Dorsolateral prefrontal cortex (tissue), 122 donors: ENCODE measurements at places on chromosomes 1 and 21.

GRCh38 chr1:154837672-154838171, 32.4 kb downstream of the KCNN3 start:
- DNase-seq = no peak

DNA sequence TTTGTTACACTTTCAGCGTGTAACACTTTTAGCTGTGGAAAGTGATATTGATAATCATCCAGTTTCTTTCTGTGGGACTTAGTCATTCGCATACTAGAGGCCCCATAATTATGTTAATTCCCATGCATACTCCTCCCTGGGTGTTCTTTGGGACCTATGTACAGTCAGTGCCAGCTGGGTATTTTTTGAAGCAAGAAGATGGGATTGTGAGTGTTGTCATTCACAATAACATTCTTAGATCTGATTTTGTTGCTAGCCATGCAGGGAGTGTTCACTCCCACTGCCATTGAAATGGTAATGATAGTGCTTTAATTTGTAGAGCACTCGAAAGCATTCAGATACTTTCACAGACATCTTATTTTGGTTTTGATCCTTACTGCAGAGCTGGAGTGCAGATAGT, 11.6 kb downstream of the SARS1 start:
- no peak for DNase-seq

- no peak for DNase-seq
Measured at GRCh38 chr1:18946550-18947381, 9.7 kb downstream of the IFFO2 start.

- DNase-seq = no peak
Measured at GRCh38 chr1:150575518-150576366, 3.7 kb downstream of the MCL1 start.

GRCh38 chr1:234858722-234859121, 248.7 kb upstream of the IRF2BP2 start:
- DNase-seq = no peak

GRCh38 chr1:206873603-206874188, 8.3 kb downstream of the IL20 start:
- no peak for DNase-seq

DNA sequence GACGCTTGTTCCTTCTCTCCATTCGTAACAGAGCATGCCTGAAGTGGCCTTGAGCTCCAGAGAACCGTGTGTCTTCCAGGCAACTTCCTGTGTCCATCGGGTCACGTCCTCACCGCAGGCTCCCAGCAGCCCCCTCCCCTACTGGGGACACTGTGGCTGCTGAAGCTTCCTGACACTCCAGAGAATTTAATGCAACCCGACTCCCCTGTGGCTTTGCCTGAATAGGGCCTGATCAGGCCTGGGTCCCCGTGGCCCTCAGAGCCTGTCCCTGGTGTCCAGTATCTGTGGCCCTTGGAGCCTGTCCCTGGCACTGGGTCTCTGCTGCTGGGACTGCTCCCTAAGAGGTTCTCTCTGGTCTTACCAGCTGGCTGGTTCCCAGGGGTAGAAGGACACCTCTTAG, 219.7 kb upstream of the VAMP3 start:
- no peak for DNase-seq

DNA sequence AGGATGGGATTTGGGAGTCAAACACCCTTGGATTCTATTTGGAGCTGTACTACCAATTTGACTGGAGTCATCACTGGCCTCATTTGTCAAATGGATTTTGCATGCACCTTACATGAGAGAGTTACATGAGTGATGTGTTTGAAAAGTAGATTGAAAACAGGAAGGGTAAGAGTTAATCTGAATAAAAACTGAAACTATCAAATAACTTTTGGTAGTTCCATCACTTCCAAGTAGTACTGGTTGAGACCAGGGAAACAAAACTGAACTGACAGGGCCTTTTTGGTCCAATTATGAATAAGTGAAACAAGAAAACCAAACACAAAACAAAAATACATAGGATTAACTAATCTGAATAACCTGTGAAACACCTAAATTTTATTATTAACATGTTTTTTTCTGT, 30.2 kb downstream of the NUCKS1 start:
- DNase-seq = no peak

GRCh38 chr1:118185084-118185832, at the start of gene SPAG17:
Gene SPAG17 (minus strand): TSS chr1:118185228. CDS start chr1:118185157, 71 bp downstream.
- no peak for DNase-seq

DNA sequence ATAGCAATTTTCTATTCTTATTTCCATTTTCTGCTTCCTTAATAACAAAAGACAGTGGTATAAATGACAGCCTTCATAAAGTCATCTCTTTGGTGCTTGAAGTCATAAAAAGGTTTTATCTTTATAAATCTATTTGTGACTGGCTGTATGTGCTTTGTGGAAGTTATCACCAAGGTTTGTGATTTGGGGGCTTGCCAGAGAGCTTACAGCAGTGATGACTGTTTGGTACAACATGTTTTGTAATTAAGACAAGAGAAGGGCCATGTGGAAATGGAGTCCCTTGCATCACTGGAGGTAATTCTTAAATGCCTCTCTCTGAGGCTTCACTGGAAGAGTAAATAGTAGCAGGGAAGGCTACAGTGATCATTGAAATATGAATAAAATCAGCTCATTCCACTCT, 2.7 kb downstream of the SLC35F3 start:
- DNase-seq = peak; percentile 9

DNA sequence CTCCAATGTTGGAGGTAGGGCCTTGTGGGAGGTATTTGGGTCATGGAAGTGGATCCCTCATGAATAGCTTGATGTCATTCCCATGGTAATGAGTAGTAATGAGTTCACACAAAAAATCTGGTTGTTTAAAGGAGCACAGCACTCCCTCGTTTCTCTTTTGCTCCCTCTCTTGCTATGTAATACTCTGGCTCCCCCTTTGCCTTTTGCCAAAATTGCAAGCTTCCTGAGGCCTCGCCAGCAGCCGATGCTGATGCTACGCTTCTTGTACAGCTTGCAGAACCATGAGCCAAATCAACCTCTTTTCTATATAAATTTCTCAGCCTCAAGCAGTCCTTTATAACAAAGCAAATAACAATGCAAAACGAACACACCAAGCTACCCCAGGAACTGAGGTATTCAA, 80.9 kb downstream of the LHX9 start:
- DNase-seq = no peak

GRCh38 chr1:8551613-8552489, 233.9 kb downstream of the SLC45A1 start:
- no peak for DNase-seq

DNA sequence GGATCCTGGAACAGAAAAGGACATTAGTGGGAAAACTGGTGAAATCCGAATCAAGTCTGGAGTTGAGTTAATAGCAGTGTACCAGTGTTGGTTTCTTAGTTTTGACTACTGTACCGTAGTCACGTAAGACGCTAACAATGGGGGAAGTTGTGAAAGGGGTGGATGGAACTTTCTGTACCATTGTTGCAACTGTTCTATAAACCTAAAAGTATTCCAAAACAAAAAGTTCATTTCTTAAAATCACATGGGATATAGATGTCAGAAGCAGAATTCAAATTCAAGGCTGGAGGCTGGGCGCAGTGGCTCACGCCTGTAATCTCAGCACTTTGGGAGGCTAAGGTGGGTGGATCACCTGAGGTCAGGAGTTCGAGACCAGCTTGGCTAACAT, 16.9 kb downstream of the ARHGEF19 start:
- DNase-seq = no peak

- no peak for DNase-seq
Measured at GRCh38 chr1:93528412-93528811, 80.5 kb downstream of the FNBP1L start.

DNA sequence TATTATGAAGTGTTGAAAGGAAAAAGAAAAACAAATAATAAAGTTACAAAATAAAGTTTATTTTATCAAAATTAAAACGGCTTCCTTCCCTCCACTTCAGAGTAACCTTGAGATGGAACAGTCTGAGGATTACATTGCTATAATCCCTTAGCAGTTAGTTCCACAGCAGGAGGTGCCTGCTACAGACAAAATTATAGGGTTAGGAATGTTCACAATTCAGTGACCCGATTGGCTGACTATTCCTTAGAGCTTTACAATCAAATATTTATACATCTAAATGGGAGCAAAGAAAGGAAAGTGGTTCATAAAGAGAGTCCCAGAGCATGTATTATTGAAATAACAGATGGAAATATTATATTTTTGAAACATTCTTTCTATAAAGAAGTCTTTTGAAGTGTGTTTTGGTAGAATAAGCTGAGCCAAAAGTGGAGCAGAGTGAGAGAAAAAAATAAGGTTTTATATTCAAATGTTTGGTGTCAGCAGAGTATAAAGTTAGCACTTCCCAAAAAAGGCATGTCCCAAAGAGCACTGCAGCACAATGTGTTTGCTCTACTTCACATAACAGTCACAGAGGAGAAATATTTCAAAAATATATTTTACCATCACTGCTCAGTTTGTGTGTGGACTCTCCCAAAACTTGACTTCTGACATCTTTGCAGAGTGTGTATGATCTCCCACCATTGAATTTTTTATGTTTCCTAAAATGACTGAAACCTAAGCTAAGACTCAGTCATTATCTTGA, 71.4 kb upstream of the GORAB start:
- no peak for DNase-seq

GRCh38 chr1:109928591-109929111, 18.0 kb downstream of the CSF1 start:
- no peak for DNase-seq

- DNase-seq = peak; percentile 94
Measured at GRCh38 chr1:156388174-156389137, 19.4 kb downstream of the RHBG start.

DNA sequence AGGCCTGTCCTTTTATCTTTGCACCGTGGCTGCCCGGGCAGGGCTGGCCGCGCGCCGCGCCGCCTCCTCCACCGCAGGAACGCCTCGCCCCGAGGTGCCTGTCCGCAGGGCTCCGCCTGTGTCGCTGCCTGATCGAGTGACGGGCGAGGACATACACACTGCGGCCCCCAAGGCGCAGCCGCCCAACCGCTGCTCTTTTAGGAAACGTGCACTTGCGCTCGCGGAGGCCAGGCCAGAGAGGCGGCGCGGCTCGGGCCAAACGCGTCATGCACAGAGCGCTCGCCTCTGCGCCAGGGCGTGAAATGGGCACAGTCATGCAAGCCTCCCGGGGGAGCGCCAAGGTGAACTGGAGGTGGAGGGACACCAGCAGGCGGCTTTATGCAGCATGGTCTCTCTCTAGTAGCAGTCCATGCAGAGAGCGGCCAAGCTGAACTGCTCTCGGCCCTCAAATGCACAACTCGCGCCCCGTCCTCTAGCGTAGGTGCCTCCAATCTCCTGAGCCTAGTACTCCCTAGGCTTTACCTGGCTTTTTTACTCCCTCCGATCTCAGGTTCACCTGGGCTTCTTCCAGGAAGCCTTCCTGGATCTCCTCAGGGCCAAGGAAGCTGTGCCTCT, 12.9 kb downstream of the TRABD2B start:
- DNase-seq = no peak

DNA sequence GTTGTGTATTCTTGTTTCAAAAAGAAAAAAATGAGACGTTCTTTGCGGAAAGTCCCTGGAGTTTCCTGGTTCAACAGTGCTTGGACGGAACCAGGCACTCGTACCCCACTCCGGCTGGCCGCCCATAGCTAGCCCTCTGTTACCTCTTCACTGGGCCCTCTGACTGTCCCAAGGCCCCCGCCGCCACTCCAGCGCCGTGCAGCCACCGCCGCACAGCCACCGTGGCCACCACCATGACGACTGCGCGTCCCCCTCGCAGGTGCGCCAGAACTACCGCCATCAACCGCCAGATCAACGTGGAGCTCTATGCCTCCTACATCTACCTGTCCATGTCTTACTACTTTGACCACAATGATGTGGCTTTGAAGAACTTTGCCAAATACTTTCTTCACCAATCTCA, 9.6 kb downstream of the SNIP1 start:
- no peak for DNase-seq

GRCh38 chr1:240092301-240093119, 827 bp downstream of the FMN2 start:
- peak; percentile 14 for DNase-seq

- no peak for DNase-seq
Measured at GRCh38 chr1:89563957-89564604, 39.5 kb downstream of the LRRC8B start.

GRCh38 chr1:65109487-65109886, 38.5 kb upstream of the AK4 start:
- no peak for DNase-seq

DNA sequence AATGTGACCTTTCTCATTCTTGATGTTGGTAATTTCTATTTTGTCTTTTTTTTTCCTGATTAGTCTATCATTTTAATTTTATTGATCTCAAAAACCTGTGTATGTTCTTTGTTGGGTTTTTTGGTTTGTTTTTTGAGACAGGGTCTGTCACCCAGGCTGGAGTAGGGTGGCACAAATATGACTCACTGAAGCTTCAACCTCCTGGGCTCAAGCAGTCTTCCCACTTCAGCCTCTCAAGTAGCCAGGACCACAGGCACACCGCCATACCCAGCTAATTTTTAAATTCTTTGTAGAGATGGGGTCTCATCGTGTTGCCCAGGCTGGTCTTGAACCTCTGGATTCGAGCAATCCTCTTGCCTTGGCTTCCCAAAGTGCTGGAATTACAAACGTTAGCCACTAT, 145.2 kb downstream of the PIK3R3 start:
- no peak for DNase-seq

DNA sequence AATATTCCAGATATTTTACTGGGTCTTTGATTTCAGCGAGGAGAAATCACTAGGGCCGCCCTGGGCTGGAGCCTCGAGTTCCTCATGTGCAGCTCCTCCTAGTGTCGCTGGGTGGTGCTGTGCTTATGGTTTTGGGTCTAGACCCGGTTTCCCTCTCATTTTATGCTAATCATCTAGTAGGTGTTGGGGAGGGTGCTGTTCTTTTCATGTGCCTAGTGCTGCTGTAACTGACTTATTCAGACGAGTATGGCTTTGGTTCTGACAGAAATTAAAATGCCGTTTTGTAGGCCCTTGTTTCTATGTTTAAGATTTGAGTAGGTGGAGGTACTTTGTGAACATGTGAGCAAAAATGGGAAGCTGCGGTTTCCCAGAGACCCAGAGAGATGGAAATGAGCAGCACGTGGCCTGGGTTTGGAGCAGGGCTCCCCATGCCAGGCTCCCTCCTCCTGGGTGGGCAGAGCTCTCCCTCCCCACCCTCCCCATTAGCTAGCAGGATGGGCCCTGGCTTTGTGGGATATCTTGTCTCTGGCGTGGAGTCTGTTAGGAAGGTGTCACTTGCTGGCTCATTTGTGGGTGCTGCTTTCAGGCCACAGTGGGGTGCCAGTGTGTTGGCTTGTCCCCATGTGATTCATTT, 74.0 kb upstream of the GPR88 start:
- peak; percentile 13 for DNase-seq

DNA sequence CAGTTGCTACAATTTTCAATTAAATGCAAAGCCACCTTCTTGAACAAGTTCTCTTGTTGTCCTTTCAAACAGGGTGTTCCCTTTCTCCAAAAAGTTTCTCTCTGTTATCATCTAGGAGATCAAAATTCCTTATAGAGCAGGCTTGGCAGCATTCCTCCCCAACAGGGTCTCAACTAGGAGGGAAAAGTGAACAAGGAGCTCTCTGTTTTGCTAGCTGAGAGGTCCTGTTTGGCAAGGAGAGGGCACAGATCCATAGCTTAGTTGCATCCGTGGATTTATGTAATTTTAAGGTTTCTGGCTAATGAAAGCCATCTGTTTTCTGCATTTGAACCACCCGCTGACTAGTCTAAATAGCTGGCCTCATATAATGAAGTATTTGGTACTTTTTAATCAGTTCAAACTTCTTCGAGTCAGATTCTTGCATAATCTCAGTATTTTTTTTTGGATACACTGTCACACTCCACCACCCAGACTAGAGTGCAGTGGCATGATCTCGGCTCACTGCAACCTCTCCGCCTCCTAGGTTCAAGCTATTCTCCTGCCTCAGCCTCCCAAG, 54.0 kb downstream of the APP start:
- DNase-seq = no peak
